Upper lobe of right lung (tissue), 1 donor: ENCODE measurements at places on chromosomes 11 and 22.

GRCh38 chr11:5736396-5736795 is at the start of gene OR56B1:
Gene OR56B1 (plus strand): TSS chr11:5736448. CDS start chr11:5736517, 69 bp downstream.
- H3K36me3 ChIP-seq, result no peaks in the 10 kb centered on the region
- no peak for DNase-seq
- no peaks in the 10 kb centered on the region for H3K4me1 ChIP-seq
- no peak within 1 kb of the TSS for H3K4me3 ChIP-seq

DNA sequence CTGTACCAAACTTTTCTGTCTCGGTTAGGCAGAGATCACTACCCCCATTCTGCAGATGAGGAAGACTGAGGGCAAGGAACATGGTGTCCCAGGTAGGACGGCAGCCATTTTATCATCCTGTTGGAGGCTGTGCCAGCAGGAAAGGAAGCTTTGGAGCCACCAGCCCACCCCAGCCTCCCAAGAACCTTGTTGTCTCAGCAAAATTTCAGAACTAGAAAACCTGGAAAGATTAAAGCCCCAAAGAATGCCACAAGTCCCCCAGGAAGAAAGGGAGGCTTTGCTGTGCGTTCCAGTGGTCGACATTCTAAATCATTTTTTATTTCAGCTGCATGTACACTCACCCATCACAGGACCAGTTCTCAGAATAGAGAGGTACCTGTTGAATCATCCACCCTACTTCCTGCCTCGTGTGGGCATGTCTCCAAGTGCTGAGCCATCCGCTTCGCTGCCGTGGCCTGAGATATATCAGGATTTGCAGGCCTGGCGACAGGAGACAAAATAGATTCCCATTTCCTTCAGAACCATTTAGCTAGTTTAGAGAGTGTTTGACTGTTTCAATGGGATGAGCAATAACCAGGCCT is 13.0 kb upstream of the EIF3D start:
- H3K27me3 ChIP-seq, result no peaks in the 10 kb centered on the region
- no peak overlapping the region for H3K4me3 ChIP-seq
- DNase-seq, result no peak
- no peaks in the 10 kb centered on the region for H3K4me1 ChIP-seq

GRCh38 chr11:47204637-47204989 is 10.2 kb upstream of the DDB2 start:
- no peaks in the 10 kb centered on the region for H3K27me3 ChIP-seq
- no peaks in the 10 kb centered on the region for H3K4me1 ChIP-seq
- H3K4me3 ChIP-seq, result no peak overlapping the region
- H3K27ac ChIP-seq, result no peak overlapping the region
- no peak for DNase-seq
- no peaks in the 10 kb centered on the region for H3K36me3 ChIP-seq

- DNase-seq, result no peak
- H3K27ac ChIP-seq, result peak overlapping the region; percentile 31
These were observed 75.3 kb downstream of the C22orf31 start for GRCh38 chr22:28986366-28986765.

GRCh38 chr11:96393753-96394348 is 4.0 kb downstream of the JRKL start:
- DNase-seq, result no peak
- H3K36me3 ChIP-seq, result no peaks in the 10 kb centered on the region
- peaks cover 6% of the 10 kb centered on the region for H3K4me1 ChIP-seq
- H3K27me3 ChIP-seq, result no peaks in the 10 kb centered on the region
- H3K4me3 ChIP-seq, result no peak overlapping the region
- no peak overlapping the region for H3K27ac ChIP-seq

DNA sequence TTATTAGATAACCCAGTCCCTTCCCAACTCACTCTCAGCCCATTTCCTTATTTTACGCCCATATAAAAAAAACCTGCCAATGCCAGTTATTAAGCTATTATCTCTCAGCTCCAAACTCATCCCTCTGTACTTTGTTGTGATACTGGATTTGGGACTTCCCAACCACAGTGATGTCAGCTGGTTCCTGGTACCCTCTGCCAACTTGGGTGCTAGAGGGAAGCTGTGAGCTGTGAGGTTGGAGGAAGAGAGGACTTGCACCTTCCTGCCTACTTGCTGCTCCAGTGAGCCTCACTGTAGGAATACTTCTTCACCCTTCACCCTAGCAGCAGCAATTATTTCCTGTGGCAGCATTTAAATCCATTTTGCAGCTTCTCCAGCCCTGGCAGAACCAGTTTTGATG is 19.2 kb upstream of the CSF2RB start:
- no peak for DNase-seq
- H3K4me3 ChIP-seq, result no peak overlapping the region
- no peak overlapping the region for H3K27ac ChIP-seq

GRCh38 chr11:36056160-36056751 is 112.4 kb downstream of the LDLRAD3 start:
- no peaks in the 10 kb centered on the region for H3K4me1 ChIP-seq
- no peak for DNase-seq
- H3K4me3 ChIP-seq, result no peak overlapping the region
- H3K36me3 ChIP-seq, result no peaks in the 10 kb centered on the region

GRCh38 chr11:27420722-27421572 is 51.6 kb downstream of the LGR4 start:
- H3K4me3 ChIP-seq, result no peak overlapping the region
- no peaks in the 10 kb centered on the region for H3K36me3 ChIP-seq
- no peak for DNase-seq
- H3K27ac ChIP-seq, result no peak overlapping the region
- no peaks in the 10 kb centered on the region for H3K4me1 ChIP-seq
- H3K27me3 ChIP-seq, result no peaks in the 10 kb centered on the region

- no peak for DNase-seq
- H3K27ac ChIP-seq, result no peak overlapping the region
- no peaks in the 10 kb centered on the region for H3K36me3 ChIP-seq
- H3K4me1 ChIP-seq, result no peaks in the 10 kb centered on the region
- H3K27me3 ChIP-seq, result no peaks in the 10 kb centered on the region
- no peak overlapping the region for H3K4me3 ChIP-seq
These were observed 16.1 kb downstream of the TMPRSS5 start for GRCh38 chr11:113689768-113690618.

GRCh38 chr11:60988658-60989057 is 17.2 kb downstream of the CD6 start:
- no peak for DNase-seq
- H3K27ac ChIP-seq, result no peak overlapping the region
- H3K36me3 ChIP-seq, result no peaks in the 10 kb centered on the region
- no peaks in the 10 kb centered on the region for H3K4me1 ChIP-seq
- no peaks in the 10 kb centered on the region for H3K27me3 ChIP-seq
- H3K4me3 ChIP-seq, result no peak overlapping the region

GRCh38 chr11:122172352-122173073 is 56.5 kb upstream of the BLID start:
- no peak overlapping the region for H3K4me3 ChIP-seq
- no peak overlapping the region for H3K27ac ChIP-seq
- DNase-seq, result no peak
- no peaks in the 10 kb centered on the region for H3K4me1 ChIP-seq
- no peaks in the 10 kb centered on the region for H3K36me3 ChIP-seq
- H3K27me3 ChIP-seq, result no peaks in the 10 kb centered on the region
